Stimulated activated CD8-positive, alpha-beta memory T cell treated with anti-CD3 and anti-CD28 coated beads, Interleukin-15, amount 100 ng/mL, for 48 hours (primary cell): ENCODE measurements at places on chromosomes 12 and 14.

DNA sequence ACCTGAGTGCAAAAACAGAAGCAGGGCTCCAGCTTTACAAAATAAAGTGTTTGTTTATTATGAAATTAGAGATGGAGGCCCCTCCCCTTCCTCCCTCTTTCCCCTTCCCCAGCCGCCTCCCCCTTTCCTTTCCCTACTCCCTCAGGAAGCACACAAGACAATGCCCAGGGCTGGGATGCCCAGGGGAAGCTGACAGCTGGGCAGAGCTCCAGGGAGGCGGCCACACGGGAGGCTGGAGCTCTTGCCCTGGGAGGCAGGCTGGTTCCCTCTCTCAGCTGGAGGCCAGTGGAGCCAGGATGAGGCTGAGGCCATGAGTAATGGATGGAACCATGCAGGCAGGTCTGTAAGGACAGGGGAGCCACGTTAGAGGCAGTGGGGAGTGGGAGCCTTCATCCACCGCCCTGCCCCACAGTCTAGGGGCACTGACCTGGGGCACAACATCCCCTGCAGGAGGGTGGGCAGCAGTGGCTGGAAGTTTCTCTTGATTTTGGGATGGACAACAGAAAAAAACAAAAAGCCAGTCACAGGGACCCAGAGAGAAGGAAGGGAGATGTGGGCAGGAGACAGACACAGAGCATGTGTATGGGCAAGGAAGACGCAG lies 5.1 kb downstream of the PSMB11 start:
- no peak for DNase-seq

DNA sequence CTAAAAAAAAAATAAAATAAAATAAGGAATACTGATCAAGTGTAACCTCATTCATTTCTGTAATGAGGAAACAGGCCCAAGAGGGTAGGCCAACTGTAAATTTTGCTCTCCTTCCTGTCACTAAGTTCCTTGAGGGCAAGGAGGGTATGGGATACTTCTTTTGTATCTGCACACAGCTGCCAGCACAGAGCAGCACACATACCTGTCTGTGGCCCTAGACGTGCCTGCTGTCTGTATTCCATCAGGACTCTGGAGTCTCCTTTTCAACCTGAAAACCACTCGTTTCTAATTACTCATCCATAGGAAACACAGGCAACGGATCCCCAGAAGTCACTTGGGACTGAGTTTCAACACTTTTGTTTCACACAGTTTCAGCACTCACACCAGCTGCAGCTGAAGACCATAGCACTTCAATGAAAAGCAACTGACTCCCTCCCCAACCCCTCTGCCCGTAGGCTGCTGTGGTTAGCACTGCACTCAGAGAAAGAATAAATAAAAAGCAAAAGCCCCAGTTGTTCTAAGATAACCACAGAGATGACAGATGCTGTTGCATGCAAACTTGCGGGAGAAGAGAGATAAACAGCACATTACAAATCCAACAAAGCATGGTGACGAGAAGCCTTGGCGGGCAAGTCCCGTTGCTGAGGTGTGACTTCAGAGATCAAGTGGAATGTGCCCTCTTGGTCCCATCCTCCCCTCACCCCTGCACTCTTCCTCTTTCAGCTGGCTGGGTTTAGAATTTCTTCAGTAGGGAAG lies 24.9 kb downstream of the CRACR2A start:
- peak; percentile 29 for DNase-seq

GRCh38 chr12:57231276-57232021 lies 1.9 kb downstream of the SHMT2 start:
- no peak for DNase-seq

- no peak for DNase-seq
Measured at GRCh38 chr14:63182968-63183367, 21.3 kb upstream of the RHOJ start.

GRCh38 chr14:71524320-71524982 lies 407.8 kb upstream of the RGS6 start:
- no peak for DNase-seq

DNA sequence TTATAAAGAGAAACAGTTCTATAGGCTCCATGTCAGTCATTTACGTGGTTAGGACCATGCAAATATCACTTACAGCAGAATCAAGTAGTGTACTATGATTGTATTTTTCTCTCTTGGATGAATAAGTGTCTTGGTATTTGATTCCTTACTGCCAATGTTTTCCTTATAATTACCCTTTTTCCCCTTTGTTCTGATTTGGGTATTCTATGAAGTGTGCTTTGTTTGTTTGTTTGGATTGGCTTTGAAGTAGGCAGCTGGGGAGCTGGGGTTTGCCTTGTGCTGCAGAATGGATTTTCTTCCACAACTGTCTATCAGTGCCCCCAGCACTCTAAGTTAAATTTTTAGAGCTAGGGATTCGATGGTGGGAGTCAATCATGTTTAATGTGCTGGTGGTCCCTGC lies 12.4 kb downstream of the TMEM120B start:
- no peak for DNase-seq

DNA sequence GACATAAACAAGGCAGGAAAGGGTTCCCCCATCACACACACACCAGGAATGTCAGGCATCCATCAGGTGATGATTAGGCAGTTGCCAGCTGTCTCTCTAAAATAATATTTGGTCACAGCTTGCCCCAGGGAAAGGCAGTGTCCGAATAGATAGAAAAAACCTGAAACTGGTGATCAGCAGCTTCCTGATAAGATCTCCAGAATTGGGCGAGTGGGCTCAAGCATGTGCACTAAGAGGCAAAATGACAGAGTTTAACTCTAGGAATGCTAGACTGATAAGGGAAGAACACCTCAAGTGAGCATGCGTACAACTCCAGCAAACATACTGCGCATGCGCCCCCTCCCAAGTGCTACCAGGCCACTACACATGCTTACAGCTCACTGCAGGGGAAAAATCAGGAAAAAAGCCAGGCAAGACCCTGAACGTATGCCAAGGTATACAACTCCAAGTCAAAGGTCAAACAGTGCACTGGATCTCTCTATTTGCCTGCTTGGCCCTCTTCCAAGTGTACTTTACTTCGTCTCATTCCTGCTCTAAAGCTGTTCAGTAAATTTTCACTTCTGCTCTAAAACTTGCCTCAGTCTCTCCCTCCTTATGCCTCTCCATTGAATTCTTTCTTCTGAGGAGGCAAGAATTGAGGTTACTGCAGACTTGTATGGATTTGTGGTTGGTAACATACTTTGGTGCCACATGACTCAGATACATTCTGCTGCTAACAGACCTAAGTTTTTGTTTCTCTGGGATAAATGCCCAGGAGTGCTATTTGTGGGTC lies 73.5 kb upstream of the VASH1 start:
- DNase-seq, result no peak
